ENCODE measurements at places on chromosomes 5 and 9.

- no peak for DNase-seq
Observed at GRCh38 chr5:142106061-142106460, 2.5 kb upstream of the NDFIP1 start.

DNA sequence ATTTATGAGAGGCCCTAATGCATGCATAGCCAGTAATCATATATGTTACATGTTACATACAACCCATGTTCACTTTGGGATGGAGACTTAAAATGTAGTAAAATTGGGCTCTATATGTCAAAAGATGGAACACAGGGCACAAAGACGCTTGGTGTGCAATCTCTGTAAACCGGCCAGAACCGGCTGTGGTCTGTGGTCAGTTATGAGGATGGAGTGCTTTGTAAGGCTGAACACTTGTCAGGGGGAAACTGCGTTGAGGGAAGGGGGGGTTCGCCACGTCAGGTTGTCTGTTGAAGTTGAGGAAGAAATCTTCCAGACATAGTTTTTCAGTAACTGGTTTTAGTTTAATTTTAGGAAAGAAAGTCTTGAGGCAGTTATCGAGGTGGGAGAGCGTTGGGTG is 2.7 kb upstream of the CKMT2 start:
- no peak for DNase-seq

DNA sequence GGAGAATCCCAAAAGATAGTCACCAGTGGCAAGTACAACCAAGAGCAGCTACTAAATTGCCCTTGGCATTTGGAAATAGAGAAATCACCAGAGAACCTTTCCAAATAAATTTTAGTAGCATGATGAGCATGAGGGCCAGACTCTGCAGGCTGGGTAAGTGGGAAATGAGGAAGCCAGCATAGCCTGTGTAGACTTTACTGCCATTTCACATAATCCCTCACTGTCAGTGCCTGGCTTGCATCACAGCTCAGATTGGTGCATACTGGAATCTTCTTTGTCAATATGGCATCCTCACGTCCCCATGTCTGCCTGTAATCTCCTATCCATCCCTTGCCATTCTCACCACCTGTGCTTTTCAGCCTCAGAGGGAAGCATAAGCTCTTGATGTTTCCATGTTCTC is 14.5 kb downstream of the GRAMD2B start:
- DNase-seq: no peak

- DNase-seq: peak; percentile 80
Observed at GRCh38 chr5:143402553-143403333, 743 bp downstream of the NR3C1 start.

DNA sequence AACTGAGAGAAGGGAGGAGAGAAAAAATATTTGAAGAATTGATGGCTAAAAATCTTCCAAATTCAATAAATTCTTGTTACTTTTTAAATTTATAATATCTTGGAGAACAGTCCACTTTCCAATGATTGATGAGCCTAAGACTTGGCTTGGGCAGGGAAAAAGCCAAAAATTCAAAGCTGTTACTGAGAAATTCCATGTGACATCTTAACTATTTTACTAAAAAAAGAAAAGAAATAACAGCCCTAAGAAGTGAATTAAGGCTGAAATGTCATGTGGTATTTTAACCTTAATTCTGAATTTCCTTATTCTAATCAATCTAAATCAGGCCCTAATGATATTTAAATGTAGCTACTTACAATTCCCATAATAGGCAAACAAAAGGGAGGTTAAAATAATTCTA is 53.4 kb downstream of the CETN3 start:
- no peak for DNase-seq

GRCh38 chr5:178198706-178199105 is 5.6 kb upstream of the HNRNPAB start:
- no peak for DNase-seq

DNA sequence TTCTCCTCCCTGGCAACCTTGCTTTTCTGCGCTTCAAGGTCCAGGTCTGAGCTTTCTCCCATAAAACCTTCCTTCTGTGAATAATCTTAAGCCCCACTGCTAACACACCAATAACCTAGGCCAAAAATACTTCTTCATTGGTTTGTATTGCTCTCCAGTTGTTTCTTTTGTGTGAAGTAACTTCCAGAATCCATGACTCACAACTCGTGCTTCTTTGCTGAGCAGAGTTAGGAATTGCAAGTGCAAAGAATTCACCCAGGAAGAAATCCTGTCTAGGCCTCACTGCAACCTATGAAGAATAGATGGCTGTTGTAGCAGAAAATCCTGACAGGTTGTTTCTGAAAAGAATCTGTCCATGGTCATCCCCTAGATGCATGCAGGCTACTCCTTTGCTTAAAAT is 295.7 kb downstream of the MED10 start:
- DNase-seq: no peak

- DNase-seq: no peak
Observed at GRCh38 chr9:95157481-95158151, 159.9 kb downstream of the FANCC start.
